ENCODE measurements at places on chromosomes 4 and X. TPM values are rescaled to one million over a fixed set of nuclear protein-coding genes. Genes with fewer than 3 reads are reported as not detected.

- no peak for DNase-seq
These were observed 338.5 kb downstream of the SPOCK3 start for GRCh38 chr4:166895771-166896170.

DNA sequence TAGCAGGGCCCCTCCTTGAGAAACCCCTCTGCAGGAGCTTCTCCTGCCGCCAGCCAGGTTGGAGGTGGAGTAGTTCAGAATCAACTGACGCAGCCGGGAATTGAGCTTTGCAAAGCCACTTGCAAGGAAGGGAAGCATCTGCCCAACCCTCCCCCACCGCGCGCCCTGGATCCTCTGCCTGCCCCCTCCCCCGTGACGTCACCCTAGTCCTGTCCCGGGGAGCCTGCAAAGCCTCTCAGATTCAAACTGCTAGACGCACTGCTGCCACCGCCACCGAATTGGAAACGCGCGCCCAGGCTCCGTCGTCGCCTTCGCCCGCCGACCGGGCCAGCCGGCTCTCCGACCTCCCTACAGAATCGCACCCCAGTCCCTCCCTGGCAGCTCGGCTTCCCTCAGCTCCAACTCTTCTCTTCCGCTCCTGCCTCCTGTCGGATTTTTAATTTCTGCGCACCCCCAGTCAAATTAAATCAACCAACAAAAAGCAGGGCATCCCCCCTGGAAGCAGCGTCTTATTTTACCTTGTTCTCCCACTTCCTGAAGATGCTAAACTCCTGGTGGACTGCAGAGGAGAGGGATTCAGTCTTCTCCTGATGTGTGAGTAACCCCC is 3.8 kb downstream of the SLITRK2 start:
- DNase-seq, result no peak

GRCh38 chrX:110804446-110804845 is 8.8 kb upstream of the CHRDL1 start:
- DNase-seq, result no peak

DNA sequence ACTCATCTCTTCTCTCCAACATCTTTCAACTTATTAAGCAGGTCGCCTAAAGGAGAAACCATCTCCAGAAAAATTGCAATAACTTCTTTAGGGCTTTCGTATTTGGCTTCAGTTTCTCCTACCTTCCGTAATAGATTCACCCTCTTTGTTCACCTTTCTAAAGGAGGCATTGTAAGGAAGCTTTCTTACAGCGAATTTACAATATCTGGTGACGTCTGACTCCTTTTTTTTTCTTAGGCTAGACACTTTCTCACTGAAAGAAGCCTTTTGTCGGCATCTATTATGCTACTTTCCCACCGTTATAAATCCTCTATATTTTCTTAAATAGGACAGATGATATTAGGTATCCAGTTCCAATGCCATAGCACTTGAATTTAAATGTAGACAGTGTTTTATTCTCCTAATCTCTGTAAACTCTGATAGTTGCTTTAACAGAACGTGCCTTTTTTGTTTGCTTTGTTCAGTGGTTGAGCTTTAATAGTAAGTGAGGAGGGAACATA is 302.4 kb downstream of the IL1RAPL1 start:
- no peak for DNase-seq

DNA sequence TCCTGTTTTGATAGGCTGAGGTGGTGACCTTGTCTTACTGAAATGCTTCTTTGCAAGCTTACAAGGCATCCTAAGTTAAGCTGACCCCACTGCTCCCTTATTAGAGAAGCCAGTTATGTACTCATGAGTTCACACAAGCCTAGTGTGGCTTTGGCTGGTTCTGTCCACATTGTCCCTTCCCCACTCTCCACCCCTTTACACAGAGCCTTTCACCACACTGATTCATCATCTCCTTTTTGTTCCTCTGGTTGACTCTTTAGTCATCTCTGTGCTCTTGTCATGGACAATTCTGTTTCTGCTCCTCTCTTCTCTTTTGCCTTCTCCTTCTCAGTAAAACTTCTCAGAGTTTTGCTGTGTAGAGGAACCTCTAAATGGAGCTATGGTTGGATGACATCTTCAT is 4.9 kb downstream of the CHRNA9 start:
- DNase-seq, result no peak

GRCh38 chrX:97367125-97367524 is 483.4 kb downstream of the RPA4 start:
- DNase-seq, result no peak

The XPNPEP2 gene
- 0.07 TPM for total RNA-seq

The WNK3 gene
- total RNA-seq, result 0.46 TPM

The MAGEB17 gene
- not detected for total RNA-seq

Measured in activated B cell treated with CpG ODN at 0.5 μM for 24 hours (primary cell).